ENCODE measurements at places on chromosomes 3 and 15.

DNA sequence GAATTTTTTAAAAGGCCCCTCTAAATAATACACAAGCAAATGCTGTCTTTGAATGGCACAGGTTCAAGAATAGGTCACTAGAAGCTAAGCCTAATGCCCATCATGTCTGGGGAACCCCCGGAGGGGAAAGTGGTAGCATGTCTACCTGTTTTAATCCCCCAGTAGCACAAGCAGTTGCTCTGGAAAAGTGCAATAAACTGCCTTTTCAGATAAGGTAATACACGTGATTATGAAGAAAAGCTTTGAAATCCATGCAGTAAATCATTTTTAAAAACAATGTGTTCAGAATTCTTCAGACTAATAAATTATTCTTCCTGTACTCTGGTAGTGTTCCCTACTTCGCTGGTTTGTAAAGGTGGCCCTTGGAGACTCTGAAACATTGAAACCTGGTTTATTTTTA lies 922.2 kb downstream of the ROBO1 start:
- DNase-seq = no peak

- no peak for DNase-seq
Observed at GRCh38 chr3:150220799-150221198, 187.3 kb upstream of the TSC22D2 start.

DNA sequence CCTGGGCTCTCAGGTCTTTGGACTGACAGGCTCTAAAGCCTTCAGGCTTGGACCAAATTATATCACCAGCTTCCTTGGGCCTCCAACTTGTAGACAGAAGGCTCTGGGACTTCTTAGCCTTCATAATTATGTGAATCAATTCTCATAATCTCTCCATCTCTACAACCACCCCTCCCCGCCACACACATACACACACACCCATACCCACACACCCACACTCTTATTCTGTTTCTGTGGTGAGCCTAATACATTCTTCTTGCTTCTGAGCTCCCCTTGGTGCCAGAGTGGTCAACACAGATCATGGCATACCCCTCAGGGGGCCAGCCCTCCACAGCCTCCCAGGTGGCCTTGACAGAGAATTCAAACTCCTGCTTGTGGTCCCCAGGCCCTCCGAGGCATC lies 5.6 kb upstream of the NUP210 start:
- DNase-seq = no peak

DNA sequence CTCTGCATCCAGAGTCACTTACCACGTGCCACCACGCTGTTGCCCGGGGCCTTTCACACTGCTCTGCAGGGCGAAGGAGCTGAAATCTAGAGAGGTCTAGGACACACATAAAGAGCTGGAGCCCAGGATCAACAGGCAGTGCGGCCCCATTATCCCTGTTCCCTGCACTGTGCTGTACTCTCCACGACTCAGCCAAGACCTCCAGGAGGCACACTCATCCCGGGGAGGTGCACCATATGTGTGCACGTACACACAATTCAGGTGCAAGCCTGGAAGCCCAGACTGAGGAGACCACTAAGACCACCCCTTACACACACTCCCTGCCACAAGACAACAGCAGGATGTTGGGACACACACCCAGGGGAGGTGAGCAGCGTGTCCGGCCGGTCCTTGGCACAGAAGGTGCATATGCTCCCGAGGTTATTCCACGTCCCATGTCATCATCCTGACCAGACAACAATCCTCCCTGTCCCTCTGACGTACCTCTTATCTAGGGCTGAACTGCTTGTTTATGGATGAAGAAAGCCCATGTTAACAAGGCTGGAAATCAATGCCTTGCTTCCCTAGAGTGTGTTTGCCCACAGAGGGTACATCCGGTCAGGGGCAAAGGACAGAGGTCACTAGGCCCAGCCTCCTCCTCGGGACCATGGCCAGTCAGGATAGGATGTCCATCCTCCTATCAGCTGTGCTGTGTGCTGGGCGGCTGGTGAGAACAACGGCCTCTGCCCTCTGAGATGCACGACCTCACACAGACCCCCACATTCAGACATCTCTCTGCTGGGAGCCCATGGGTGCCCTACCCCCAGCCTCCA lies 16.1 kb downstream of the KLF15 start:
- DNase-seq = no peak

DNA sequence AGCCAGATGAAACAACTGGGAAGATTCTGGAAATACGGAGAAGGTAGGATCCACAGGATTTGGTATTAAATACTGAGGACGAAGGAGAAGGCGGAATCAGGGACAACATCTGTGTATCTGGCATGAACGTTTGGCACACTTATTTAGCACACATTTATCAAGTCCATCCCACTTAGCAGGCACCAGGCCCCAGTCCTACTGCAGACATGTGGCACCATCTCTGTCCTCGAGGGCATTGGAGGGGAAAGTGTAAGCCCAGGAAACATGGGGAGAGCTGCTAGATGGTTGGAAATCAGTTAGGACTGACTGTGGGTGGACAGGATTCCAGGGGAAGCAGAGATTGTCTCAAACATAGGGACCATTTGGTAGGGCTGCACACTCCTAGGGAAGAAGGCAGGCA lies 29.0 kb upstream of the LCTL start:
- no peak for DNase-seq

DNA sequence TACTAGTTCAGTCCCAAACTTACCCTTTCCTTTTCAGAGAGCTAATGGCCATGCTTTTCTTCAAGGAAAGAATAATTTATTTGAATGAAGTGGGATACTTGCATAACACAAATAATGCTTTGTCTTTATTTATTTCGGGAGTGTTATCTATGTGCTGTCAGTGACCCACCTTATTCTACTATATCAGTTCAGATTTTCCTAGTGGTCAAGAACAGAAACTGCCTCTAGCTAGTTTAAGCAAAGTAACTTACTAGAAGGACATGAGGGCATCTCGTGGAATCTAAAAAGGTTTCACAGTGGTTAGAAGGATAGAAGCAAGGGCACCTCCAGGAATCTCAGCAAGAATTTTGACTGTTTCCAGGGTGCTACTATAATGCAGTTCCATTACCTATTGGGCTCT lies 3.8 kb upstream of the TIMMDC1 start:
- no peak for DNase-seq

DNA sequence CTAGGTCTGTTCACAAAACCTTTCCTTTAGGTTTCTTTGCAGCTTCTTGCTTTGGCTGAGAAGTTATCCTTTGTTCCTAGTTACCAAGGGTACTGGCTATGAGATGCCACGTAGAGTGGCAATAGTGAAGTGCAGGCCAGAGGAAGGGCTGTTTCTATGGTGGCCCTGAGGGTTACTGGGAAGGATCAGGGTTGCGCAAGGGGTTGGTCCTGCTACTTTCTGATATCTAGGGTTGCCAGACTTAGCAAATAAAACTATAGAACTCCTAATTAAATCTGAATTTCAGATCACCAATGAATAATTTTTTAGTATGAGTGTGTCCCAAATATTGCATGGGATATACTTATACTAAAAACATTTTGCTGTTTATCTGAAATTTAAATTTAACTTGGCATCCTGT lies 317.6 kb upstream of the CTDSPL start:
- no peak for DNase-seq

- peak; percentile 75 for DNase-seq
Observed at GRCh38 chr3:12948891-12949711, 107.7 kb upstream of the RPL32 start.

DNA sequence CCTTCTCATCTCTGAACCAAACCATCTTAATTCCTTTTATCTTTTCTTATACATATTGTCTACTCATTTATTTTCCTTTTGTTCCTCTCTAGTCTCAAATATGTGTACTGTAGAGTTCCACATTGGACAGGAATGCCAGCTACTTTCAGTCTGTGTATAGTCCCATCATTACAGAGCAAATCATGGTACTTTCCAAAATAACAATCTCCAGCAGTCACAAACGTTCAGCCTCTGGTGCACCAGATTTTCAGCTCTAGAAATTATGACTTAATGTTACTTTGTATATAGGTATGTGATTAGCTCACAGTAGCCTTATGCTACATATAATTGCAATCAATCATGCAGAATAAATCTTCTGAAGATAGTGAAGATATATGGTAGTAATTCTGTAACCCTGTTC lies 32.5 kb upstream of the TM4SF4 start:
- no peak for DNase-seq

GRCh38 chr3:62970648-62971047 lies 95.4 kb upstream of the CADPS start:
- DNase-seq = no peak

- DNase-seq = peak; percentile 11
Observed at GRCh38 chr3:14352002-14352627, 50.3 kb upstream of the SLC6A6 start.

GRCh38 chr3:119642746-119643473 lies 17.5 kb downstream of the POPDC2 start:
- peak; percentile 28 for DNase-seq

- DNase-seq = no peak
Observed at GRCh38 chr15:67033012-67033411, 32.4 kb upstream of the SMAD3 start.

- no peak for DNase-seq
Observed at GRCh38 chr15:38406436-38406835, 47.5 kb upstream of the FAM98B start.

DNA sequence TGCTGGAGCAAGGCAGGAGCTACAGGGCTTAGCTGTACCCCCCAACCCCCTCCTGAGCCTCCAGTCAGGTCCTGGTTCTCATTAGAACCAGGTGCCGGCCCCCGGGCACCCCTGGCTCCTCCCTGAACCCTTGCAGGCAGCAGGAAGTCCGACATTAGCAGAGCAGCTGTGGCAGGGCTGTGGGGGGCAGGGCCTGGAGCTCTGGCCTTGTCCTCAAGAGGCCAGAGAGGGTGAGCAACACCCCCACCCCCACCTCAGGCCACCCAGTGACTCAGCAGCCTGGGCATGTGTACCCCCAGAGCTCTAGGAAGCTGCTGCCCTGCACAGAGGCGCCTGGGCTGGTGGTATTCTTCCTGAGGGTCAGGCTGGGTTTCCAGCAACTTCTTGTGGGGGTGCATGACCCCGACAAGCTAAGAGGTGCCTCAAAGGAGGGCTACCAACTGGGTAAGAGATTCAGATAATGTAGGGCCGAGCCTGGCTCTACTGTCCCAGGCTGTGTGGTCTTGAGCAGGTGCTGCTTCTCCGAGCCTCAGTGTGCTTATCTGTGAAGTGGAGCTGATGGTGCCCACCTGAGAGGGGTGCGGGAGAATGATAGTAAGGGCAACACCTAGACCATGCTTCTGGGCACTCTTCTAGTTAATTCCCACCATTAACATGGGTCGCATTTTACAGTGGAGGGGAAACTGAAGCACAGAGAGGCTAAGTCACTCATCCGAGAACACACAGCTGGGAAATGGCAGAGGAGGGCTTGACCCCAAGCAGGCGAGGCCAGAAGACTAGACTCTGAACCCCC lies 16.0 kb downstream of the H1-8 start:
- DNase-seq = no peak

DNA sequence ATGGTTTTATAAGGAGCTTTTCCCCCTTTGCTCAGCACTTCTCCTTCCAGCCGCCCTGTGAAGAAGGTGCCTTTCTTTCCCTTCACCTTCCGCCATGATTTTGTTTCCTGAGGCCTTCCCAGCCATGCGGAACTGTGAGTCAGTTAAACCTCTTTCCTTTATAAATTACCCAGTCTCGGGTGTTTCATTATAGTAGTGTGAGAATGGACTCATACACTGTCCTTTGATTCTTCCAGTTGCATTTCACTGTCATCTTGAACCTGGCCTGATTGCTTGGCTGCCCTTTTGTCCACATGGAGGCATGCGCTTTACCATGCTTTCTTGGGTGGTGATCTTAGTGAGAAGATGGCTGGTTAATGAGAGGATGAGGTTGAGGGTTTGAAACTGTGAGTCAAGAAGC lies 23.2 kb downstream of the USP13 start:
- no peak for DNase-seq

DNA sequence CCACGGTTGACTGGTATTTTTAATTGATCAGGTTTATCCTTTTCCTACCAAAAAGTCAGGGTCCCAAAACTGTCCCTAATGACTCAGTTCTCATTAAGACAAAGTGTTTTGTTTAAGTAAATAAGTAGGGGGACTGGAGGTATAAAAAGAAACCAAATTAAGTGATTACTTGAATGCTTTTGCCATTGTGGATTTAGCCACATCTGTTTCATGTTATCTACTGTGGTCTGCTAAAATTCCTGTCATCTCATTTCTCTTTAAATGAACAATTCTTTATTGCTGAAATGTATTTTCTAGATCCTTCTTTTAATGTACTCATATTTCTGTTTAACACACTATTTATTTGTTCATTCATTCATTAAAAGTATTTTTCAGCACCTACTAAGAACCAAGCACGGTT lies 625.9 kb upstream of the ADAMTS9 start:
- no peak for DNase-seq

DNA sequence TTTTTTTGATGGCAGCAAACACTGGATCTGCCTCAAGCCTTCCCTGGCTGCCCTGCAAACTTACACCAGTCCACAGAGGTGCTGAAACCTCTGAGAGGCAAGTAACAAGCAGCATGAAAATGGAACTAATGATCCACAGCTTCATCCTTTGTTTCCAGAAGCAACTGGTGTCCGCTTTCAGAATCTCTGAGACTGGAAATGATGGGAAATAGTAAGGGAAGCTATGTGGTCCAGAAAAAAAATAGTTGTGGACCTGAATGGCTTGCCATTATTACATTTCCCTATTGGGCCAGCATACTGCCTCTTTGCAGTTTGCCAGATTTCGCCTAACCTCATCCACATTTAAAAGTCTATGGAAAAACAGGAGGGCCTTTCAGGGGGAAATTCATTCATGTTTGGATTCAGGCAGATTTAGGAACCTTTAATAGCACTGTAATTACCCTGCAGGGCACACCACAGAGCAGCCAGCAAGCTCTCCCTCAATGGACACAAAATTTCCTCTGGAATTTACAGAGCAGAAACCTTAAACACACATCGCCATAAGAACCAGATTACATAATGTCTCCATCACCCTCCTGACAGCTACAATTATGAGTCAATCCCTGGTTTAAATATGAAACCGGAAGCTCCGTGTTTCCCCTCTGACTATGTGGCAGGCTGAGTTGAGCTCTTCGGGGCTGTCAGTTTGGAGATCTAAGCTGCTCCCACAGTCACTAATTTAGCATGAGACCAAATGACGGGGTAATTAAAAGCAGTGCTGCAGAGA lies 134.4 kb downstream of the TMCO5A start:
- DNase-seq = peak; percentile 83

DNA sequence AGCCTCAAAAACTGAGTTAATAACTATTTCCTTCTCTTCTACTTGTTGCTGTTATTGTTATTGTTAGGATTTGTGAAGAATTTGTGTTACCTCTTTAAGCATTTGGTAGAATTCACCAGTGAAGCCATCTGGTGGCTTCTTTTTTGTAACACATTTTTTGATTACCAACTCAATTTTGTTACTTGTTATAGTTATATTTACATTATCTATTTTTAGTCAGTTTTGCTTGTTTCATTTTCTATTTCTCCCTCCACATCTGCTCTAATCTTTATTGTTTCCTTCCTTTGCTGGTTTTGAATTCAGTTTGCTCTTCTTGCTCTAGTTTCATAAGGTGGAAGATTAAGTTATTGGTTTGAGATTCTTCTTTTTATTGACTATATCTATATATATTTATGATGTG lies 3.7 kb upstream of the SLC9C1 start:
- peak; percentile 13 for DNase-seq

DNA sequence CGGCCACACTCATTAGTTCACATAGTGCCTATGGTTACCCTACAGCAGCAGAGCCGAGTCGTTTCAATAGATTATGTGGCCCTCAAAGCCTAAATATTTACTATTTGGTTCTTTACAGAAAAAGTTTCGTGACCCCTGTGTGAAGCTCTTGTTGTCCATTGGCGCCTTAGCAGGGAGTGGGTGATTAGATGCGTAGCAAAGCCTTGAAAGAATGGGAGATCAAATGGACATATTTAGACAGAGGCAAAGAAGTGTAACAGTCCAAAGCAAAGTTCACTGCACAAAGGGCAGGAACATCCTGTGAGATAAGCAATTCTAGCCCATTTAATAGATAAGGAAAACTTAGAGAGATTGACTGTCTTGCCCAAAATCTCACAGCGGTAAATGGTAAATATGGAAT lies 247.4 kb upstream of the TRIM42 start:
- DNase-seq = no peak
